ENCODE measurements at places on chromosomes 2 and 18.

GRCh38 chr18:48719974-48720654 lies 181.3 kb downstream of the CTIF start:
- peak; percentile 85 for DNase-seq

DNA sequence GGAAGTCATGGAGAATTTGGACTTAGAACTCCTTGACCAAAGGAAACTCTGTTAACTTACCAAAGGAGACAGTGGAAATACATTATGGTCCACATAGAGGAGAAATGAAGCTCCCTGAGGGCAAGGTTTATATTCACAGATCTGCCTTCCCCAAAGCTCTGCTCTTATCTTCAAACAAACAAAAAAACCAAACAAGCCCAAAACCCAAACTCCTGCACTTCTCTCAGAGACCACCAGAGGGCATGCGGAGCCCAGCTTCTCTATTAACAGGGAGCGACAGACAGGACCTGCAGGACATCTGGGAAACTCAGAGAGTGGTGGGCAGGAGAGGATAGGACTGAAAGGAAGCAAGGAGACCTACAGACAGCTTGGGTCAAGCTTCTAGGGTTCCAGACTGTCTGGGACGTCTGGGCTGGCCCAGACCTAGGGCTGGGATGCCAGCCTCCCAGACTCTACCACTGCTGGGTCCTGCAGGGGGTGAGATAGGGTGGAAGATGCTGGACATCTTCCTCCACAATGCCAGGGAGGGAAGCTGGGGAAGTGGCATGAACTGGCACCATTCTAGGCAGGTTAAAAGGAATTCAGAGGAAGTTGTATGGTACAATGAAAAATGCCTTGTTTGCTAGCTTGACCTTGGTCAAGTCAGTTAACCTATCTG lies 4.0 kb upstream of the WNT10A start:
- peak; percentile 53 for DNase-seq

DNA sequence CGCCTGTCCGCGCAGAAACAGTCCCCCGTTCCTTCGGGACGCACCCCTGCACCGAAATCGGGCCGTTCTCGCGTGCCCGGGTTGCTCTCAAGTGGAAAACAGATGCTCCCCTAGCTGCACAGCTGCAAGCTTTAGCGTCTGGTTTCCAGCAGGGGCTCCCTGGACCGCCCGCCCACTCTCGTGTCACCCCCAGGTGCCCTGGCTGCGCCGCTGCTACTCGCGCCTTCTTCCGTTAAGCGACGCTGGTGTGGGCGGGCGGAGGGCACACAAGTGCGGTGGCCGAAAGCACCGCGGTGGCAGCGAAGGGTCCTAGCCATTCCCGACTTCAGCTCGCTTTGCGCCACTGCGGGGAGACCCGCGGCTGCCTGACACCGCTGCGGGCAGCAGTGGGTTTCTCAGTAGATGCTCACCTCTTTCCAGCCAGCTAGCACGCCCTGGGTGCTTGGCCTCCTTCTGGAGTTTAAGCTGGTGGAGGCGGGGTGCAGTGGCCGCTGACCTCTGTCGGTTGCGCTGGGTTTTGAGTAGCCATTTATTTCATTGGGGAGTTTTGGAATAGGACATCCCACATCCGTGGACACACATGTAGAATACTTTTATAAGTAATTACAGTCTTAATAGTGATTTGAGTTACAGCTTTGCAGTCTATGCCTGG lies 806 bp downstream of the ZNF407 start:
- DNase-seq = peak; percentile 40

DNA sequence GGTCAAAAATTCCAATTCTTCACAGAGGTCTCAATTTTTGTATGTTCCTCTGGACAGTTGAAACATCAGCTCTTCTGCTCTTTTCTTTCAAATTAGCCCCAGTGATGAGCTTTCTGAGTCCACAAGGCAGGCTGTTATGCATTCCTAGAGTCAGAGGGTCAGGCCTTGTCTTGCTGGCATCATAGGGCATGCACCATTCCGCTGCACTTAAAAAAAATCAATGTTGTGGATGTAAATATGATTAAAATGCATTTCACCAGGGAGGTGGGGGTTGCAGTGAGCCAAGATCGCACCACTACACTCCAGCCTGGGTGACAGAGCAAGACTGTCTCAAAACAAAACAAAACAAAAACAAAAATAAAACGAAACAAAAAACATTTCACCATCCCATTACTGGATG lies 465.3 kb downstream of the EIPR1 start:
- no peak for DNase-seq

DNA sequence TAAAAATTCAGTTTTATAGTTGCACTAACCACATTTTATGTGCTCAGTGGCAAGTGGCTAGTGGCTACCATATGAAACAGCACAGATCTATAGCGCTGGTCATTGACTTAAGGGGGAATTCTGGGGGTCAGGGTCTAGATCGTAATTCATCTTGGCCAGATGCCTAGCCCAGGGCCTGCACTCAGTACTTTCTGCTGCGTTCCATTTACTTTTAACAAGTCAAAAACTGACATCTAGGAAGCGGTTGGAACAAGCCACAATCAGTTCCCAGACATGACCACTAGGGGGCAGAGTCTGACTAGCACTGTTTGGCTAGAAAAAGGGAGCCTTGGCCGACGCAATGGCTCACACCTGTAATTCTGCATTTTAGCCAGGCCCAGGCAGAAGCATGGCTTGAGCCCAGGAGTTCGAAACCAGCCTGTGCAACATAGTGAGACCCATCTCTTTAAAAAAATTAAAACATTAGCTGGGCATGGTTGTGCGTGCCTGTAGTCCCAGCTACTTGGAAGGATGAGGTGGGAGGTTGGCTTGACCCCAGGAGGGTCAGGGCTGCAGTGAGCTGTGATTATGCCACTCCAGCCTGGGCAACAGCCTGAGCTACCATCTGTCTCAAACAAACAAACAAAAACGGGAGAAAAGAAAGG lies 9.0 kb upstream of the TMBIM1 start:
- DNase-seq = peak; percentile 78

DNA sequence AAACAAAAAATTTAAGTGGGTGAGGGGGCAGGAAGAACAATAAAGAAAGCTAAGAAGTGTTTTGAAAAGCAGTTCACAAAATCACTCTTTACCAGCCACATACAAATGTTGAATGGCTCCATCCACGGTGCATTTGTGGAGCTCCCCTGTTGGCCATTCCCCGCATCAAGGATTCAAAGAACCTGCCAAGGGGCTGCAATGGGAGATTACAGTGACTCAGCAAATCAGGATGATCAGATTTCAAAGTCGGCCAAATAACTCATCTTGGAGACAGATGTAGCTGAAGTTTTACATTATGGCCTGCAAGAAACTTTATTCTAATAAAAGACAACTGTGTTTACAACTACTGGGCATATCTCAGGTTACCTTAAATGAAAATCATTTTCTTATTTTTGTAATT lies 26.9 kb downstream of the COL4A3 start:
- DNase-seq = peak; percentile 55

DNA sequence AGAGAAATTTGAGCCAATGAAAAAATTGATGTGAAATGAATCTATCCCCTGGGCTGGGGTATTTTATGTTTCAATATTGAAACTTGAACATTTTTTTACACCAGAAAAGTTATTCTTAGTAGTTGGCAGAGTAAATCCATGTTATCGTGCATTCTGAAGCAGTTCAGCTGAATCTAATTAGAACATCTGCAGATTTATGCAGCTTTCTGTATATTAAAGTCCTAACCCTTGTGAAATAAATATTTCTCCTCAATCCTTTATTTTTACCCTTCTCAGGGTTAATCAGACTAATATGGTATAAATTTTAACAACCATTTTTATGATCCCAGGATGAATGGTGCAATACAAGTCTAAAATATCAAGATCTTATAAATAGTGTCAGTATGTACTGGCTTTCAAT lies 69.5 kb downstream of the CDH20 start:
- DNase-seq = peak; percentile 25

GRCh38 chr2:19369341-19369955 lies 11.0 kb upstream of the OSR1 start:
- peak; percentile 62 for DNase-seq

DNA sequence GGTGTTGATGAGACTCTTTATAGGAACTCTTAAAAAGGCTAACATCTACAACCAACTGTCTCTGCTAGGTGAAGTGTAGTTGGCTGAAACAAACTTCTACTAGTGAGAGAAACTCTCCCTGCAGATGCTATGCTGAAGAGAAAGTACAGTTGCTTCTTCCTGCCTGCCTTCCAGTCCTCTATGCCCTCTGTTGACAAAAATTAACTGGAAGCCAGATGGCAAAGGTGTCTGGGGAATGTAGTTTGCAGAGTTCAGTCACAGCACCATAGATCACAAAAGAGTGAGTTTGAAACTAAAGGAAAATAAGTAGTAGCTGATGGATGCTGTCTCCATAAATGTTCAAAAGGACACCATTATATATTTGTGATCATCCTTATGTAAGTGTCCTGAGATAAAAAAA lies 958.8 kb upstream of the NRXN1 start:
- no peak for DNase-seq

GRCh38 chr2:78707776-78708386 lies 317.6 kb upstream of the REG3G start:
- no peak for DNase-seq

DNA sequence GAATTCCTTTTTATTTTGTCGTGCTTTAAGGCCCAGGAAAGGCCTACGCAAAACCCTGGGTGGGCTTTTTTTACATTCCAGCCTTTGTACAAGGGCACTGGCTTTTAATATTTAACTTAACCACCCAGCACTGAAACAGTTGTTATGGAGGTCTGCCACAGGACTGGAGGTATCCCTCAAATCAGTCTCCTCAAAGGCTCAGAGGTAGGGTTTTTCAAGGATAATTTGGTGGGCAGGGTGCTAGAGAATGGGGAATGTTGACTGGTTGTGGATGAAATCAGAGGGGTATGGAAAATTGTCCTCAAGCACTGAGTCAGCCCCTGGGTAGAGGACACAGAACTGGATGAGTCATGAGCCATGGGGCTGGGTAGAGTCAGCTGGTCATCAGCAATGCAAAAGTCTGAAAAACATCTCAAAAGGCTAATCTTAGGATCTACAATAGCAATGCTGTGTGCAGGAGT lies 443.1 kb downstream of the THSD7B start:
- peak; percentile 21 for DNase-seq

- DNase-seq = no peak
Measured at GRCh38 chr2:1837022-1837421, 92.7 kb upstream of the PXDN start.

DNA sequence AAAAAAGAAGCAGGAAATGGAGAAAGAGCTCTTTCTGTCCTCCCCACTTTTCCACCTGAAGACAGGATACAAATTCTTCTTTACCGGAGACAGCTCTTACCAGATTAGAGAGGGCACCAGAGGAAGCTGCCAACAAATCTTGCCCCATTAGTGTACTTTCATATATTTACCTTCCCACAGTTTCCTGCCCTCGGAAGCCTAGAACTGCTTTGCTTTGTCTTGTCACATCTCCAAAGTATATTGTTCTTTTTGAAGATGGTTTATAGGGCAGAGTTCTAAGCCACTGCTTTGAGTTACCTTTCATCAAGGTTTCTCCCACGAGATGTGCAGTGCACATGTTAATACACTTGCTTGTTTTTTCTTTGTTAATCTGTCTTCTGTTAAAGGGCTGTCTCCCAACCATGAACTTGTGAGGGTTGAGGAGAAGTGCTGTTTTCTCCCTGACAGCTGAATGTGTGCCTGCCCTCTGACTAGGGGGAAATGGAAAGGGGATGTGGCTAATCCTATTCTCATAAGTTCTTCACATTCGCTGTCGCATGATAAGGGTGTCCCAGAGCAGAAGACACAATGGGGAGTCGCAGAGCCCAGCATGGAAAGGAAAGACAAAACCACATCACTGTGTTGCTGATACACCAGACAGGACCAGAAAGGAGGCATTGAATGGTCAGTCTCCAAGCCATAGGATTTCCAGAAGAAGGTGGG lies 24.2 kb downstream of the CENPA start:
- no peak for DNase-seq

- DNase-seq = peak; percentile 96
Measured at GRCh38 chr2:128304715-128305554, 13.7 kb downstream of the HS6ST1 start.

DNA sequence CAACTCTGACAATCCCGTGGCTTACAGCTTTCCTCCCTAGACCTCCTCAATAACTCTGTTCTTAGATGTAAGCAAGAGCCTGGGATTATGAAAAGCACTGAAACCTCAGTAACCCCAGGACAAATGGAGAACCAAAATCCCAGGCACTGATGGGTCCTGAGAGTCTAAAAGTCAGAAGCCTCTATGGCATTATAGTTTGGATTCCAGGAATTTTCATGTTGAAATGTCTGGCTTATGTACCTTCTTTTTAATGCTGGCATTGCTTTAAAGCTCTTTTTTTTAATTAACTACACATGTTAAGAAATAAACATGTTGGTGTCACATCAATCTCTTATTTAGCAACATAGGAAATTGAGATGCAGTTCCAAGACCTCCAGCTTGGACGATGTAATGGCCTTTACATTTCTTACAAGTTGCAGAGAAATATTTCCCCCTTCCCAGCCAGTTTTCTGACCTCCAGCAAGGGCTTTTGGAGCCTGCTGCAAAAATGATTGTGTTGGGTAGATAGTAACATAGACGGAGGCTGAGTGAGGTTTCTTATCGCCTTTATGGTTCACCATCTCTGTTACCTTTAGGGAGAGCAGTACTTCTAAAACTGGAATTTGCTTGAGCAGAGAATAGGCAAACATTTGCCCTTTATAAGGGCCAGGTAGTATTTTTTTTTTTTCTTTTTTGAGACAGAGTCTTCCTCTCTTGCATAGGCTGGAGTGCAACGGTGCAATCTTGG lies 84.8 kb upstream of the RASGRP3 start:
- DNase-seq = peak; percentile 75

- DNase-seq = no peak
Measured at GRCh38 chr2:107235491-107236254, 349.7 kb upstream of the ST6GAL2 start.

- no peak for DNase-seq
Measured at GRCh38 chr2:145284551-145284950, 764.6 kb upstream of the ZEB2 start.

DNA sequence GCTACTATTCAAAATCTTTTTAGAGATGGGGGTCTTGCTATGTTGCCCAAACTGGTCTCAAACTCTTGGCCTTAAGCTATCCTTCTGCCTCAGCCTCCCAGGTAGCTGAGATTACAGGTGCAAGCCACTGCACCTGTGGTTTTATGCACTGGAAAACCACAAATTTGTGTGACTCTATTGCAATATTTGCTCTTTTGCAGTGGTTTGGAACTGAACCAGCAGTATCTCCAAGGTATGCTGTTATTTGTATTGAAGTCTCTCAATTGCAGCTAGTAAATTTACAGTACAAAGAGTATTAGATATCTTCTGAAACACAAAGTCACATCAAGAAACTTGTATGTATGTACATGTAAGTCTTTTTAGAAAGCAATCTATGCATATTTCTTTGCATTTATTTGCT lies 46.2 kb downstream of the PPP4R1 start:
- DNase-seq = no peak

DNA sequence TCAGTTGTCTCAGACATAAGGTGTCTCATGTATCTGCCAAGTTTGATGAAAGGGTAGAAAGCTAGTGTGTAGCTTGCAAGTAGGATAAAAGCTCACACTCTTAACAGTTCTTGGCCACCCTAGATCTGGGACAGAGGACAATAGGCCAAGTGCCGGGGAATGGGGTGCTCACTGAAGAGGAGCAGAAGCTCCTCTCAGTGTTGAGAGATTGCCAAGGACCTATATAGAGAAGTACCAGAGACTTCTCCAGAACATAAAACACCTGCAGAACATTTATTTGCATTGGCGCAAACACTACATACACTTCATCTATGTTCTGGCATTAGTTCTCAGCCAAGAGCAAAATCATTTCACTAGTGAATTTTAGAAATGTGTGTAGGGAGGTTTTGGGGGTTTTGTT lies 2.9 kb upstream of the GTF3C3 start:
- no peak for DNase-seq

GRCh38 chr2:241877989-241878970 lies 8.8 kb downstream of the RTP5 start:
- DNase-seq = peak; percentile 68

Measured in fibroblast of upper back skin (primary cell).